ENCODE measurements at places on chromosomes 5 and 9. TPM values are rescaled to one million over a fixed set of nuclear protein-coding genes. Genes with fewer than 3 reads are reported as not detected.

GRCh38 chr9:7186175-7186574 lies 428.4 kb downstream of the KDM4C start:
- no peak for DNase-seq

DNA sequence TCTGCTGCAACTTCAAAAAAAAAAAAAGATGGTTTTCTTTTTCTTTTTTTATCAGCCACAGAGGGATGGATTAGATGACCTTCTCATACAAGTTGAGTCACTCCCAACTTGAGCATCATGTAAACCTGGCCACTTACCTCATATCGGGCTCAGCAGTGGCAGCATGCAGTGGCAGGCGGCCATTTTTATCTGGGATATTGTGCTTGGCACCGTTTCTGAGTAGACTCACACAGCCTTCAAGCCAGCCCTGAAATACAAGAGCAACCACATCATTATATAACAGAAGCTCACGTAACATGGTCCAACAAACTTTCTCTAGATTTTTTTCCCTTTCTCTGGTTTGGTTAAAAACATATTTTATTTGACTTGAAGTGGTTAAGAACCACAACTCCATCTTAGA lies 62.6 kb downstream of the ANKRD55 start:
- peak; percentile 84 for DNase-seq

DNA sequence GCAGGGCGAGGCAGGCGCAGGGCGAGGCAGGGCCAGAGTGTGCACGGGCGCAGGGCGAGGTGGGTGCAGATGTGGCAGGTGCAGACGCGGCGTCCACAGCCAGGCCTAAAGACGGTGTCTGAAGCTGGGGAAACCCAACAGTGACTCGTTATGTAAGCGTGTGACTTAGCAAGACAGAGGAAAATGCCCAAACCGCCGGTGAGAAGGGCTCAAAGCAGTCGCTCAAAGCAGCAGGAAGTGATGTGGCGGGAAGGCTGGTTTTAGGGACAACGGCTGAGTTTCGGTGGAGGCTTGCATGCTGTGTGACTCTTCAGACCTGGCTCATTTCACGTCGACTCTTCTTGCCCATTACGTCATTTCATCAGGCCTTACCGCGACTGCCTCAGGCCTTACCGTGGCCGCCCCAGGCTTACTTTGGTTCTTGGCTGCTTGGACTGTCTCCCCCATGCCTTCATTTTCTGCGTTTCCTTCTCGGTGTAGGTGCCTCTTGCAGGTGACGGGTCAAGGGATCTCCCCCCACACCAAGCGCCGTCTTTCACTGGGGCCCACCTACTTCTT lies 50.5 kb upstream of the EXOC3 start:
- DNase-seq = no peak

DNA sequence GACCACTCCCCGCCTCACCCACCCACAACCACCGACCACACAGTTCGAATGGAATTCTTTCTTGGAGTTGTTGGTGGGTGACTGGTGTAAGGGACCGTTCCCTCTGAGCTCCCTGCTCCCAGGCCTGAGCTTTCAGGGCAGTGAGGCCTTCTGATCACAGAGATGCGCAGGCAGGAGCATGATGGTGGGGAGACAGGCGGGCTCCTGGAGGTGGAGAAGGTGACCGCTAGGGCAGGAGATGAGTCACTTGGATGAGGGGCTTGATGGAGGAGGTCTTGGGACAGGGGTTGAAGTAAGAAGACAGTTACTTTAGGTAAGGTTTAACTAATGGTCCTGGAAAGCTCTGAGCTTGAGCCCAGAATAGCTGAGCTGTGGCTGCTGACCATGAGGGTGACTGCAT lies 88.5 kb downstream of the HSPA4 start:
- no peak for DNase-seq

GRCh38 chr5:155616779-155617392 lies 603.3 kb downstream of the KIF4B start:
- peak; percentile 41 for DNase-seq

- DNase-seq = peak; percentile 57
Observed at GRCh38 chr5:61626639-61627282, 294.7 kb downstream of the ZSWIM6 start.

The NUTM2F gene
- total RNA-seq = not detected

All from right cardiac atrium (tissue), 5 donors.